ENCODE measurements at places on chromosomes 3 and 15. TPM values are rescaled to one million over a fixed set of nuclear protein-coding genes. Genes with fewer than 3 reads are reported as not detected.

The PRR23C gene
- not detected for total RNA-seq

The FAM81A gene
- total RNA-seq: 0.07 TPM

The IL16 gene
- 0.20 TPM for total RNA-seq

The P2RY14 gene
- not detected for total RNA-seq

The SLC22A13 gene
- total RNA-seq: 0.18 TPM

The PCOLCE2 gene
- 12.1 TPM for total RNA-seq

The WNT7A gene
- total RNA-seq: not detected

The TRPM1 gene
- total RNA-seq: 0.25 TPM

The CLRN1 gene
- total RNA-seq: not detected

All from pulmonary artery endothelial cell (primary cell).